ENCODE measurements at places on chromosomes 4 and X.

- DNase-seq, result no peak
Measured at GRCh38 chr4:11039634-11040131, 355.1 kb upstream of the CLNK start.

DNA sequence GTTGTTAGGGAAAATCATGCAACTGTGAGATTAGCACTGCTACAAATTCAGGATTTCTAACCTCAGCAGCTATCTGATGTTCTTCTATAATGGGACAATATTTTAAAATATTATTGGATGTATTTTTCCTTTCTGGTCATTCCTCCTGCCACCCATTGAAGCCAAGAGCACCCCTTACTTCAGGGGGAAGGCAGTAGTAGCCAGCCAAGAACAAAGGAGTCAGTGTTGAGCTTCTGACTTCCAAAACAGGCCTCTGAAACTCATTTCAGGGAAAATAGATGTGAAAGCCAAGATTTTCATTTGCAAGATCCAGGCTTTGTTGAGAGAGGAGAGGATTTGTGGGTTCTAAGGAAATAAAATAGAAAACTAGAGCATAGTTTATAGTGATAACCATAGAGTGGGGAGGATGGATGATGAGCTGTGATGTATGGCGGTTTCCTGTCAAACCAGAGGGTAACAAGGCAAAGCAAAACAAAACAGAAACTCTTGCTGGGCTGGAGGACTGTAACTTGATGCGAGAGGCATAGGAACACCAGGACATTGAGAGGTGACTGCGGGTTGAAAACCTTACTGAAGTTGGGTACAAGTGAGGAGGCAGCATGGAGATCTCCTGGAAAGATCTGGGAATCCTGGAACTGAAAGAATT is 173.7 kb upstream of the LEF1 start:
- DNase-seq, result no peak

GRCh38 chr4:147163311-147163710 is 217.6 kb upstream of the TTC29 start:
- no peak for DNase-seq

- DNase-seq, result no peak
Measured at GRCh38 chrX:106611317-106611678, 480 bp upstream of the RADX start.

GRCh38 chrX:65706041-65706828 is 38.8 kb downstream of the MSN start:
- DNase-seq, result no peak

DNA sequence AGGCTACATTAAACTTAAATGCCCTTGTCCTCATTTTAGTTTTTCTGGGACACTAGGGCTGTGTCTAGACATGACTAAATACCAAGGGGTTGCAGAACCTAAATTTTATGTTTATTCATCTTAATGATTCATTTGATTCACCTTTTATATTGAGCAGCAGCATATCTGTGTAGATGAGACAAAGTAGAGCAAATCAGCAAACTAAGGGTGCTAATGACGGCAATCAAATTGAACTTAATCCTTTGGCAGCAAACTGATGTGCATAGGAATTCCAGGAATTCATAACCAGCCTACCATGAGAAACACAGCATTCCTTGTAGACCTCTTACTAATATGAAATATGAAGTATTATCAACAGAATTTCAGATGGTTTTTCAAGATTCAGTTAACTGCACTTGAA is 25.1 kb downstream of the EPHA5 start:
- no peak for DNase-seq

GRCh38 chr4:169582203-169582602 is 30.2 kb downstream of the NEK1 start:
- DNase-seq, result no peak

DNA sequence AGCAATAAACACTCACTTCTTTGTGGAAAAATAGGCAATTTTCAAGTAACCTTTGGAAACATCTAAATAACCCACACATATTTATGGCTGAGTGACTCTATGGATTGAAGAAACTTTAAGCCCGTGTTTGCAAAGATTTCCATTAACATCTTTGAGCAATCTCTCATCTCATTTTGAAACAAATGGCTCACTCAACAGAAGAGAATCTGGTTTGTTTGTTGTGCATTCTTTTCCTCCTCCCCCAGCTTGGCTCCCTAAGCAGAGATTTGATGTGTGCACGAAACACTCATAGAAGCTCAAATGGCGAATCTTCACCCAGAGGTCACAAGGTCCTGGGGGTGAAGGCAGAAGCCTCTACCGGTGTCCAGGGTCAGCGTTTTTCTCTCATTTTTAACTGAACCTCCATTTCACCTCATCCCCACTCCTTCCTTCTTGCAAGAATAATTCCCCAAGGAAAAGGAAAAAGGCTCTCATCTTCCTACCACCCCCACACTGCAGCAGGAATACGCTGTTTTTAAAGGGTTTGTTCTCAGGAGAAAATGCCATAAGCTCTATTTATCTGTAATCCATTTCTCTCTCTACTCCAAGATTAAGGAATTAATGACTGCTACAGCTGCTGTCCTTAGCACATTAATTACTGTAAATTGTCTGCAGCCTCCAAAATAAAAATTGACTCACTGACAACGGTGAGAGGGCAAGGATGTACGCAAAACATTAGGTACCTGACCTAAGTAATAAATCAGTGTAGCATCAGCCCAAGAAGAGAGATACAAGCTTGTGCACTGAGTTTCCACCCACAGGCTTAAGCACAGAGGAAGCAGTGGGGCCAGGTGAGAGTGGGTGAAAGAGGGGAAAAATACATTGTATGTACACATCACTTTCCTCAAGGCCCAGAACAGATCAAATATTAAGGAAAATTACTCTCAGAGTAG is 307.6 kb upstream of the NOCT start:
- DNase-seq, result no peak

DNA sequence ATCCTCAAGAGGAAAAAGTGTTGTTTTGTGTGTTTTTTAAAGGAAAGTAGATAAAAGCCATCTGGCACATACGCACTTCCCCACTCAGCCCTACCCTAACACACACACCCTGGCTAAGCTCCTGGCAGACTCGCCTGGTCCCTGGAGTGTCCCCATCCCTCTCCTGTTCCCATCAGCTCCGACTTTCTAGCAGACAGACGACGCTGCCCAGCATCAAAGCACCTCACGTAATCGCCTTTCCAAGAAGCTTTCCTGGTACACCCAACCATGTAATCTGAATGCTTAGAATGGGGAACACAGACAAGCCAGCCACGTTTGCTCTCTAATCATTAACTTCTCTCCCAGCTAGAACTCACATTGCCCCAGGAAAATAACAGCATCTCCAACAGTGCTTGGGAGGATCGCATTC is 116.2 kb downstream of the AFAP1 start:
- peak; percentile 64 for DNase-seq

- DNase-seq, result no peak
Measured at GRCh38 chr4:28565396-28565795, 1704.8 kb downstream of the STIM2 start.

- DNase-seq, result no peak
Measured at GRCh38 chrX:37883196-37883595, 35.8 kb upstream of the DYNLT3 start.

- peak; percentile 53 for DNase-seq
Measured at GRCh38 chr4:67122029-67122428, 423.3 kb downstream of the CENPC start.
